ENCODE measurements at places on chromosomes 11 and 22.

DNA sequence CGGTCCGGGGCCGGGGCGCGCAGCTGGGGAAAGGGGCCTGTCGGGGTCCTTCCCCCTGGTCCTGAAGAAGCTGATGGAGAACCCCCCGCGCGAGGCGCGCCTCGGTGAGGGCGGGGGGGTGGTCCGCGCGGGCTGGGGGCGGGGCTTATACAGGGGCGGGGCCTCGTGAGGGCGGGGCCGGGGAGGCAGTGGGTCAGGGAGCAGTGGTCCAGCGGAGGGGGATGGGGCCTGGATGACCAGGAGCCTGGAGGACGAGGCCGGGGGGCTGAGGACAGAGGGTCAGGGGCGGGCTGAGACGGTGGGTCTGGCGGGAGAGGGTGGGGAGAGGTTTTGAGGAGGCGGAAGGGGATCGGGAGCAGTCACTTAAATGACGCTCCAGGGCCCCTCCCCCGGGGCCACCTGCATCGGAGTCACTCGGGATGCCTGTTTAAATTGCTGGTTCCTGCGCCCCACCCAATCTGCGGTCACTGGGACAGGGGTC is 396 bp downstream of the TEF start:
- no peak for DNase-seq

DNA sequence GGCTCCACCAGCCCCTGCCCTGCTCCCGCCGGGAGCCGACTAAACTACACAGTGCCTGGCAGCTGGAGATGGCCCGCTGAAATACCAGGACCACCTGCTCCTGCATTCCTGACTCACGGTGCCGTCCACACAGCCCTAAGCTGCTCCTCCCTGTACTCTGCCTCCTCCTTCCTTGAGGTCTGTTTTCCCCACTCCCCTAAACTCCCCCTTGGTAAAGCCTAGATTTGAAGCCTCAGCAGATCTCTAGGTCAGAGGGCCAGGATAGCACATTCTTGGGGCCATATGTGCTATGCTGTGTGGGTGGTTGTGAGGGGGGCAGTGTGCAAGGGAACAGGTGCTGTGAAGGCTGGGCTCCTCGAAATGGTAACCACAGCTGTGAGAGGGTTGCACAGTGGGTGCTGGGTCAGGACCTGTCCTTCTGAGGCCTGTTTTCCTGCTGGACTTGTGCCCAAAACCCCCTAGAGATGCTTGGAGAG is 9.7 kb downstream of the LRFN4 start:
- no peak for DNase-seq

DNA sequence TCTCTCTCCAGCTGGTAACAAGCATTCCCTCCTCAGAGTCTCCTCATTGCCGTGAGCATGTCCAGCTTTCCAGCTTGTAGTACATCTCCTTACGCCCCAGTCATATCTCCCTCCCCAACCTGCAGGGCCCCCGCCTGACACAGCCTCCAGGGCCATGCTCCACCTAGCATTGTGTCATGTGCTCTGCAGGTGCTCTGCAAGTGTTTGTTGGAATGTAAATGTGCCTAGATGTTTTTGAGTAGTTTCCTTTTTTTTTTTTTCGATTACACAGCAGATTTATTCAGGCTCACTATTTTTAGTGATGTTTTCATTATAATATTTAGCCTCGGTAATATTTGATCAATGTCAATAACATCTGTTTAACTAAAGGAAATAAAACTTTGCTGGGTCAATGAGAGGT is 82.5 kb downstream of the NCAM1 start:
- DNase-seq, result no peak

- DNase-seq, result no peak
Measured at GRCh38 chr11:123751781-123752180, 2.5 kb downstream of the OR6X1 start.

- DNase-seq, result no peak
Measured at GRCh38 chr11:16505481-16505880, 149.1 kb upstream of the SOX6 start.

DNA sequence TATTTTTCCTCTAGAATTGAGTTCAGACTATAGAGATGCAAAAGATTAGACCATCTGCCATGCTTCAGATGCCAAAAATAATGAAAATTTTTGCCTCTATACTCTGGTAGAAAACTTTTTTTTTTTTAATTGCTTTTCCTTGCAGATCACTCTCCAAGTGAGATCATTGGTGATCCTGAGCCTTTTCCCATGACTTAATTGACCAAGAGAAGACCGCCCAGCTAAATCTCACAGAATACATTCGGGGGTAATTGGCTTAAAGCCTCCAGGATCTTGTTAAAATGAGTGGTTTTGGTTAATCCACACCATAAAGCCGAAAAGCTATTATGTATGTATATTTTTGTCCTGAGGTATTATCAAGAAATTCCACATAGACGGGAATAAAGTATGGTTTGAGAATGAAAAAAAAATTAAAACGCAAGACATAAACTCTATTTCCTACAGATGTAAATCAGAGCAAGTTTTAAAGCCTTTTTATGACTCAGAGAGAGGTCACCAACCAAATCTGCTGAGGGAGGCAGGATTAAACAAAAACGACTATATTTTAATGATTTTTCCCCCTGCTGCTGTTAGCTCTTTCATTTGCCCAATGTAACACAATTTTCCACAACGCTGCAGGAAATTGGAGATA is 64.0 kb downstream of the PARVA start:
- DNase-seq, result peak; percentile 62

DNA sequence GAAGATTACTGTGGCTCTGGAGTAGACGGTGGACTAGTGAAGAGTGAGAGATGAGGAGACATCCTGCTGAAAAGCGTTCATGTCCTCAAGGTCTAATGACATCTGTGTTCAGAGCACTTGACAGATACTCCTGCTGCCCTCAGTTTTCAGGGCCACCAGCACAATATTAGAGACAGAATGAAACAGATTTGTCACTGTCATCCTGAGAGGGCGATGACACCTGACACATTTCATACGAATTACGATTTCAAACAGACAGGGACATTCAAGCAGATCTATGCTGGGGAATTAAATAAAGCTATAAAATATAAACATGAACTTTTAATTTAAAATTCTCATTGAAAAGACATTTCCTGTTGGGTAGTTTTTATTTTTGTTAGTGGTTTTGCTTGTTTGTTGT is 29.1 kb downstream of the SVIP start:
- no peak for DNase-seq

DNA sequence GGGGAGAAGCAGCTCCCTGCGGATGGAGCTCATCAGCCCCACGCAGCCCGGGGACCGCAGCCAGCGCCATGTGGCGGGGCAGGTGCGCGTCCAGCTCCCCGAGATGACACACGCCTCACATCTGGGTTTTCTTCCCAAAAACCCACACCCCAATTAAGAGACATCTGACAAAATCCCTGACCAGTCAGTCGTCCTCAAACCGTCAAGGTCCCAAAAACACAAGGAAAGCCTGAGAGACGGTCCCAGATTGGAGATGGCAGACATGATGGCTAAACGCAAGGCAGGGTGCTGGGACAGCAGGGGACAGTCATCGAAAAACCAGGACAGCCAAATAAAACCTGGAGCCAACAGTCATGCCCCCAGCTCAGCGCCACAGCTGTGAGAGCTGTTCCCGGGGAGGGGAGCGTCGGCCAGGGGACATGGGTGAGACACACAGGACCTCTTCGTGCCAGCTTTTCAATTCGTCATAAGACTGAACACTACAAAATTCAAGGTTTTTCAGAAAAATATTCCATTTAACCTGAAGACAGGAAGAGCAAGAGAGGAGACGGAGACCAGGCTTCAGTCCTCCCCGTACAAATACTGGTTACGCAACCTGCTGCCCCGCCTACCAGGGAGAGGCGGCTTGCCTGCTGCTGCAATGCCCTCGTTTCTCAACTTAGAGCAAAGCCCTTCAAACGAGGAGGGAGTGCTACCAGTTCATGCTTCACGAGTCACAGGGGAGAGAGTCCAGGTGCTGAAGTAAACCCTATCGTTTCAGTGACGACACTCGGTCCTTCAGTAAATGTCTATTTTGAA is 10.5 kb downstream of the TOLLIP start:
- DNase-seq, result peak; percentile 59

GRCh38 chr22:23205339-23206049 is 25.2 kb downstream of the BCR start:
- no peak for DNase-seq

GRCh38 chr11:128328955-128329551 is 258.3 kb downstream of the ETS1 start:
- no peak for DNase-seq

- no peak for DNase-seq
Measured at GRCh38 chr11:48110509-48110766, 106.2 kb upstream of the OR4B1 start.

- DNase-seq, result no peak
Measured at GRCh38 chr22:23085785-23086184, 15.5 kb downstream of the GNAZ start.

DNA sequence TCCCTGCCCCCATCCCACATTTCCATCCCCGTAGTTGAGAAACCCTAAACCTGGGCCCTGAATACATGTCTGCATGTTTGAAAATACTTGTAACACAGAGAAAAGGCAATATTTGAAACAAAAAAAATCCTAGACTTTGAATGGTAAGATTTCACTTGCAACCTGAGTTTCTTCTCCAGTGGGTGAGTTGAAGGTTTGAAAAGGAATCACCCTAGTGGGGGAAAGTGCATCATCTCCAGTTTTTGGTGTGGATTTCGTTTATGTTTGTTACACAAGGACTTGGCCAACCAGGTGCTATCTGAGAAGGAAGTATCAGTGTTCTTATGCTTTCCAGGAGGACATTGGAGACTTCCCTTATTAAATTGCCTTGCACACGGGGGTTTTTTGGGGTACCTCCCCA is 90.4 kb downstream of the ABTB2 start:
- no peak for DNase-seq

- DNase-seq, result no peak
Measured at GRCh38 chr11:63839508-63840355, 822 bp downstream of the MARK2 start.

DNA sequence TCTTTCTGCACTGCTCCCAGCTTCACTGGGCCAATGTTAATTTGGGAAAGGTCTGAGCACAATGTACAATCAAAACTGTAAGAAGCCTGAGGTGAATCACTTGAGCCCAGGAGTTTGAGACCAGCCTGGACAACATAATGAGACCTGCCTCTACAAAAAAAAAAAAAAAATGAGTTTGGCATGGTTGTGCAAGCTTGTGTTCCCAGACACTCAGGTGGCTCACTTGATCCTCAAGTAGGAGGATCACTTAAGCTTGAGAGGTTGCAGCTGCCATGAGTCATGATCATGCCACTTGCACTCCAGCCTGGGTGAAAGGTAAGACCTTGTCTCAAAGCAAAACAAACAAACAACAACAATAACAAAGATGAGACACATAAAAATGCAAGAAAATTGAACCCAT is 38.6 kb upstream of the SC5D start:
- DNase-seq, result no peak

DNA sequence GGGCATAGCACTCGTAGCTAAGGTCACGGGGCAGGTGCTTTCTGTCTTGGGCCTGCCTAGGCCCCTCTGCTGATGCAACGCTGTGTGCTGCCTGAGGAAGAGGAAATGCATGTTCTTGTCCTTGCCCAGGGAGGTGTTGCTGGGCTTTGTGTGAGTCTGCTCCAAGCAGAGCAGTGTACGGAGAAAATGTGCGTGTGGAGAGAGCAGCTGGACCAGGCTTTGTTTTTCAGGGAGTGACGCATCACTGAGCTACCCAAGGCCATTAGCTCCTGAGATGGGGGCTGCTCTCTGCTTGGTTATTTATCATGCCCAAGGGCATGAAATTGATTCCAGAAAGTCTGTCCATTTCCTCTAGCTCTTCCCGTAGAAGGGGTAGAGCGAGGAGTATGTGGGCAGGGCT is 82.9 kb upstream of the THY1 start:
- peak; percentile 13 for DNase-seq

GRCh38 chr11:111438168-111438567 is 59.1 kb upstream of the POU2AF1 start:
- DNase-seq, result no peak

DNA sequence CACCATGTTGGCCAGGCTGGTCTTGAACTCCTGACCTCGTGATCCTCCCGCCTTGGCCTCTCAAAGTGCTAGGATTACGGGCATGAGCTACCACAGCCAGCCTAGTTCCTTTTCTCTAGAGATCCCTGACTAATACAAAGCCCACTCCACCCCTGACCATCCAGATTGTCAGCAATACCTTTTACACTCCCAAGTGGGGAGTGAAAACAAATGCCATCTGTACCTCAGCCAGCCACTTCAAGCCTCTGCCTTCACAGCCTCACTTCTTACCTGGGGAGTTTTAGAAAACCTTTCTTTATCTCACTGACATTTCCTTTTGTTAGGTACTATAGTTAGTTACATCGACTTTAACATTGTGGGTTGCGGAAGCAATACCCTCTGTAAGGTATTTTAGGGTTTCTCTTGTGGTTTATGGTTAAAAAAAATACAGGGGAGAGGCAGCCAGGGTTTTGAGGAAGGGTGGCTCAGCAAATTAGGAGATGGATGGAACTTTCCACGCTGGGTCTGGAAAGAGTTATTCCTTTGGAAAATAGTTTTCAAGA is 8.9 kb downstream of the TOM1 start:
- DNase-seq, result no peak

- no peak for DNase-seq
Measured at GRCh38 chr11:78195917-78196560, 7.3 kb downstream of the USP35 start.

- DNase-seq, result peak; percentile 56
Measured at GRCh38 chr11:110795112-110795624, 82.9 kb upstream of the ARHGAP20 start.

- DNase-seq, result peak; percentile 68
Measured at GRCh38 chr11:63945477-63946163, 6.8 kb downstream of the NAA40 start.

DNA sequence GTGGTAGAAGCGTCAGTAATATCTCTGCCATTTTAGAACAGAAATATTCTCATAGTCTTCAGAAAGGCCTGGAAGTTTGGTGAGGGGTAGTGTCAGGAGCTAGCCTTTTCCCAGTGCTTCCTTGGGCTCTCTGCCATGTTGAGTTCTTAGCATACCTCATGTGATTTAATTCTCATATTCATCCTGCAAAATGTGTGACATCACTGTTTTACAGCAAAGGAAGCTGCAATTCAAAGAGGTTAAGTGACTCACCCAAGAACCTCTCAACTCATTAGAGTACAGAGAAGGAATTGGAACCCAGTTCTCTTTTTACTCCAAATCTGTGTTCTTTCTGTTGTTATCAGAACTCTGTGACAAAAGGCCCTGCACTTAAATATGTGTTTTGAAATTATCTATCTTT is 72.1 kb downstream of the RNF169 start:
- DNase-seq, result peak; percentile 99
